Pancreas (tissue), 10 donors: ENCODE measurements at places on chromosomes 2 and 18. TPM values are rescaled to one million over a fixed set of nuclear protein-coding genes. Genes with fewer than 3 reads are reported as not detected.

Gene VIL1
- 12.6 TPM for polyA plus RNA-seq

Gene SLC8A1
- polyA plus RNA-seq, result 1.0 TPM

- no peak for DNase-seq
These were observed 42.5 kb downstream of the SCTR start for GRCh38 chr2:119481501-119482455.

DNA sequence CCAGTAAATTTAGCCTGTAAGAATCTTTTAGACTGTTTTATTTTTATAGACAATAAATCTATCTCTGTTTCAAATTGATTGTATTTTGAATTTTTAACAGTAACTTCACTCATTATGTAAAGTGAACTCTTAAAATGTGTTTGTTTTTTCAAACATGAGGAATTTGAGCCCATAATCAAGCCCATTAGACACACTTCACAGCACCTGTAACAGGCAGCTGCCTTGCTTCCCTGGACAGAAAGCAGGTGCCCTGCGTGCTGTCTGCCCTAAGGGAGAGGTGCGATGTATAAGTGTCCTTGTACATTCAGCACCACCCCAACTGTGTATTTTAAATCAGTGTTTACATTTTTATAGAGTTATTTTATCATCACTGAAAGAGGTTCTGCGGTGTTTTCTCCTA lies 186.5 kb upstream of the TPO start:
- DNase-seq, result no peak

GRCh38 chr2:200156166-200156835 lies 150.2 kb upstream of the SPATS2L start:
- DNase-seq, result peak; percentile 32

DNA sequence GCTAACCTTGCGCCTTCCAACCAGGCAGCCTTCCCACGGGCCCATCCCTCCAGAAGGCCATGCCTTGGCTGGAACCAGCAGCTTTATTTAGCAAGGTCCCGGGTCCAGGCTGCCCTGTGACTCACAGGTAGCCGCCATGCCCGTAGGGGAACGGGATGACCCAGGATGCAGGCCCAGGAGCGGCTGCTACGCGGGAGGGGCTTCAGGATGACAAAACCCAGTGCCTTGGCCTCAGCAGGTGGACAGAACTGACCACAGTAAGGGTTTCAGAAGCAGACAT lies 63.3 kb downstream of the RTP5 start:
- peak; percentile 29 for DNase-seq

Gene NMUR1
- polyA plus RNA-seq, result 0.73 TPM

- no peak for DNase-seq
These were observed 87.8 kb downstream of the LRATD1 start for GRCh38 chr2:14720319-14720718.

Gene TUBB8B
- polyA plus RNA-seq, result 0.80 TPM

DNA sequence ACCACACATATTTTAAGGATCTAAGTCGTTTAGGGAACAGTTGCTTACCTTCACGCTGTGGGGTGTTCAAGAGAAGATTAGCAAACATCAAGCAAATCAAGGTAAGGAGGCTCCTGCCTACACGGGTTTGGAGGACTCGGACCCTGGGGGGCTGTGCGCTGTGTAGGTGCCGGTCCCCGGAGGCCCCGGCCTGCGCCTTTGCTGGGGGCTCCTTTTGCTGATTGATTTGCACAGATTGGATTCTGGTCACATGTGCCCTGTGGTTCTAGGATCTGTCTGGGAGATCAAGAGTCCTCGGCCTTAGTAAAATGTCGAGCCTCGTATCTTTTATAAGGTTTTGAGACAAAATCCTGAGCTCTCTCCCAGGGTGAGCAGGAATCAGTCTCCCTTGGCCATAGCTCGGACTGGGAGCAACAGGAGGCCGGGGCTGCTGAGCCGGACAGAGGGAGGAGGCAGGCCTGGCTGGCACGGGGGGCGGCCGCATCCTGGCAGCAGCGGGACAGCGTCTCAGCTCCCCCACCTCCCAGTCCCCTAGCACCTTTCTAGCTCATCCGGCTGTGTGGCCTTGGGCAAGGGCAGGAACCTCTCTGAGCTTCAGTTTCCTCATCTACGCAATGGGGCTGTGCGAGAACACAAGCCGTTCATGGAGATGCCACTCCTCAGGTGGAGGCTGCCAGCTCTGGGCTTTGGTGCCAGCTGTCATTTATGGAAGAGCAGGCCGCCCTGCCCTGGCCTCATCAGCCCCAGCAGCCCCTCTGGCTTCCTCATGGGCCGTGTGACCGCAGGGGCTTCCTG lies 147.2 kb downstream of the MBP start:
- DNase-seq, result no peak

- peak; percentile 50 for DNase-seq
These were observed 24.5 kb downstream of the SLC66A2 start for GRCh38 chr18:79926715-79927606.

GRCh38 chr2:103179798-103180197 lies 418.0 kb downstream of the TMEM182 start:
- no peak for DNase-seq
